ENCODE measurements at places on chromosomes 5 and 9.
A peak's percentile ranks its signal among the peaks of the same experiment; 100 is the strongest.

- no peak for DNase-seq
These were observed 30.5 kb downstream of the DDX31 start for GRCh38 chr9:132639322-132639721.

- no peak for DNase-seq
These were observed 93.3 kb downstream of the TLE1 start for GRCh38 chr9:81595887-81596543.

DNA sequence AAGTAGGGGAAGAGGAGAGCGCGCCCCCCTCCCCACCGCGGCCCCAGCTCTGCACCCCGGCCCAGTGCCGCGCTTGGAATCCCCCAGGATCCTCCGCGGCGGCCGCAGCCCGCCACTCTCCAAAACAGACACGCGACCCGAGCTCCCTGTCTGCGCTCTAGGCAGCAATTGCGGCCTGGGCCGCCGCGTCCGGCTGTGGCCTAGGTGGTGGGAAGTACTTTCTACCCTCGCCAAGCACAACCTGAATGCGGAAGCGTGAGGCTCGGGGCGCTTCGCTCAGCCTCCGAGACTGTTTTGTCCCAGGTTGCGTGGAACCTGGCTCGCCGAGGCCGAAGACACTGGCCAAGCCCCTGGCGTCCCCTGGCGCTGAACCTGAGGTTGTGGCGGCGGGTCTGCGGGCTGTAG lies 3.3 kb upstream of the FOXB2 start:
- DNase-seq = no peak

- no peak for DNase-seq
These were observed 434.0 kb downstream of the GADD45G start for GRCh38 chr9:90038763-90039162.

- DNase-seq = no peak
These were observed 13.9 kb downstream of the FIBCD1 start for GRCh38 chr9:130925050-130925678.

- DNase-seq = no peak
These were observed 255.9 kb downstream of the TRPM3 start for GRCh38 chr9:70865471-70865870.

GRCh38 chr9:78439190-78439865 lies 142.4 kb downstream of the PSAT1 start:
- DNase-seq = peak; percentile 78

GRCh38 chr5:56825222-56825824 lies 10.0 kb downstream of the MAP3K1 start:
- DNase-seq = no peak

GRCh38 chr9:33348998-33349397 lies 53.4 kb downstream of the AQP7 start:
- DNase-seq = no peak

GRCh38 chr9:126605792-126606482 lies 7.8 kb upstream of the LMX1B start:
- no peak for DNase-seq

GRCh38 chr9:109579191-109579948 lies 81.3 kb upstream of the PTPN3 start:
- DNase-seq = no peak
